ENCODE measurements at places on chromosomes 13 and 19. TPM values are rescaled to one million over a fixed set of nuclear protein-coding genes. Genes with fewer than 3 reads are reported as not detected.

- peaks cover 8% of the 10 kb centered on the region for H3K36me3 ChIP-seq
- no peaks in the 10 kb centered on the region for H3K27me3 ChIP-seq
- H3K27ac ChIP-seq, result no peak overlapping the region
- DNase-seq, result no peak
- peak overlapping the region; percentile 68 for H3K4me3 ChIP-seq
Observed at GRCh38 chr19:55406091-55406825, 1.3 kb downstream of the UBE2S start.

WDR88 gene
- polyA plus RNA-seq, result not detected

GRCh38 chr19:57675881-57676280 is 5.9 kb upstream of the ZNF551 start:
- H3K4me3 ChIP-seq, result no peak overlapping the region
- H3K27ac ChIP-seq, result no peak overlapping the region
- no peaks in the 10 kb centered on the region for H3K4me1 ChIP-seq
- no peaks in the 10 kb centered on the region for H3K27me3 ChIP-seq
- H3K36me3 ChIP-seq, result no peaks in the 10 kb centered on the region

DNA sequence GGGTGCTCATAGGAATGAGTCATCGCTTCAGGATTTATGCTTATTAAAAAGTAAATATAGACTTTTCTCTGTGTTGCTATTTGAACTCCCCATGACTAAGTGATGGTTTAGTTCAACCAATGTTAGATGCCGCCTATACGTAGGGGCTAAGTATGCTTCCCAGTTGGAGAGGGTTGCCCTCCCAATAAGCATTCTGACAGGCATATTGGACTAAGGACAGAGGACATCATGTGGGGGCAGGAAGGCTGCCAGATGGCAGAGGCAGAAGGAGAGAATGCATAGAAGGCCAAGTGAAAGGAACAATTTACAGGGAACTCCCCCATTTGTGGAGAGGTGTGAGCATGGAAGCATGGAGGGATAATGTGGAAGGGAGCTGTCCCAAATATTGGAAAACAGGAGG is 318.4 kb upstream of the OBI1 start:
- no peak for DNase-seq
- H3K27ac ChIP-seq, result no peak overlapping the region
- H3K4me1 ChIP-seq, result no peaks in the 10 kb centered on the region
- no peaks in the 10 kb centered on the region for H3K27me3 ChIP-seq
- H3K4me3 ChIP-seq, result no peak overlapping the region

- no peak overlapping the region for H3K4me3 ChIP-seq
- H3K27ac ChIP-seq, result no peak overlapping the region
- H3K36me3 ChIP-seq, result no peaks in the 10 kb centered on the region
- H3K27me3 ChIP-seq, result no peaks in the 10 kb centered on the region
- peaks cover 4% of the 10 kb centered on the region for H3K4me1 ChIP-seq
Observed at GRCh38 chr19:14078411-14078810, 5.8 kb downstream of the MISP3 start.

PRRG2 gene
- polyA plus RNA-seq, result 17.6 TPM
